ENCODE measurements at places on chromosomes 6 and 20.

DNA sequence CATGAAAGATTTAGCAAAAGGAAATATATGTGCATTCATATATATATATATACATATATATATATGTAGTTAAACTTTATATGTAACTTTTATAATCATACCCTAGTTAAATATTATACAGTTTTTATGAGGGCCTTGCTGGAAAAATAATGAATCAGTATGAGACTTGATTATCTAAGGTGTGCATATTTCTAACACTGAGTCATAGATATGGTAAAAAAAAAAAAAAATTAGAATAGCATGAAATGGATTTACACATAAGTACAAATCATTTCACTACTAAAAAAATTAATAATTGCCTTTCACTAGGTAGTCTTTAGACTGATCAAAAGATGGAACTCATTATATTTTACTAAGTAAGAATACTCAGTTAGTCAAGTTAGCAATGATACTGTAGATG is 51.3 kb upstream of the DST start:
- DNase-seq, result no peak

GRCh38 chr6:27375613-27376079 is 12.9 kb upstream of the ZNF391 start:
- no peak for DNase-seq

DNA sequence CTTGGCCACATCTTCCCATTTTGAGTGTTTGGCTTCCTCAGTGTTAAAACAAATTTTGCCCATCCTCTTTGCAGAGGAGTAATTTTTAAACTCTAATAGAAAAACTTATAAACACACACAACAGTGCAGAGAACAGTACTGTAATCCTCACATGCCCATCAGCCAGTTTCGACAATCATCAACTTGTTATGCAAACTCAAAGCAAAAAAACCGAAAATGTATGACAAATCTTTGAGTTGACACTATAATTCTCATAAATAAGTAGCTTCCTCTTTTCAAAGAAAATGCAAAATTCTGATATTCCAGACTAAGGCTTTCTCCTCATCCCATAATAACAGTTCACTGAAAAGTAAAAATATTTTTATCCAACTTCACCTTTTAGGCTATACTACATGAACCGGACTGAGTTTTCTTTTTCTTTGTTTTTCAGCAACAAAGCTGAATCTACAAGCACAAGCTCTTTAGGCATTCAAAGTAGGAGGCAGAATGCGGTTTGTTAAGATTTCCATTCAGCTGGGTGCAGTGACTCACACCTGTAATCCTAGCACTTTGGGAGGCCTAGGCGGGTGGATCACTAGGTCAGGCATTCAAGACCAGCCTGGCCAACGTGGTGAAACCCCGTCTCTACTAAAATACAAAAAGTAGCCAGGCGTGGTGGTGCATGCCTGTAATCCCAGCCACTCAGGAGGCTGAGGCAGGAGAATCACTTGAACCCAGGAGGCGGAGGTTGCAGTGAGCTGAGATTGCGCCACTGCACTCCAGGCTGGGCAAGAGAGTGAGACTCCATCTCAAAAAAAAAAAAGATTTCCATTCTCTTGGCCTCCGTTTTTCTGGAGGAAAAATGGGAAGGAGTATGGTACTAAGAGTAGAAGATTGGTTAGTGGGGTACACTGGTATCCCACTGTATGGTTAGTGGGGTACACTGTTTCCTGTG is 74.8 kb downstream of the GCNT2 start:
- no peak for DNase-seq

DNA sequence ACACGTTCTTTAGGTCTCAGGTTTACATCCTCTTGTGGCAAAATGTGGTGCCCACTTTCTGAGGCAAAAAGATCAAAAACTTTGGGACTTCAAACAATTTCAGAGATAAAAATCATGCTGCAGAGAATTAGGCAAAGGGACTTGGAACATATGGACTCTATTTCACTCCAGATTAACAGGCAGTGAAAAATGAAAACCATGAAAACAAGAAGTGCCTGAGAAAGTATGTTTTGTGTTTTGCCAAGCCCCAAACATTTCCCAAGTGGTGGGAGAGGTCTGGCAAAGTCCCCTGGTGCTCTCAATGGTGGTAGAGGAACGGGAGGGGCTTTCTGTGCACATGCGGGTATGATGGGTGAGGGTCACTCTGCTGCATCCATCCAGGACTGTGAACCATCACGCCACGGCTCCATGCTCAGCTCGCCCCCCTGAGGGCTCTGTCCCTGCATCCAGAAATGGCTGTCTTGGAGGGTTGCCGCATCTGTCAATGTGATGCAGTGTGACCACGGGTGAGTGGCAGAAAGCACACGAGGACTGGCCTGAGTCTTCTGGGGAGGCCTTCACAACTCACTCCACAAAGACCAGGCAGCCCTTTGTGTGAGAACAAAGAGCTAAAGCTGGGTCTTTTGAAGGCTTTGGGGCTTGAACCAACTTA is 43.2 kb upstream of the TBC1D7 start:
- DNase-seq, result no peak

DNA sequence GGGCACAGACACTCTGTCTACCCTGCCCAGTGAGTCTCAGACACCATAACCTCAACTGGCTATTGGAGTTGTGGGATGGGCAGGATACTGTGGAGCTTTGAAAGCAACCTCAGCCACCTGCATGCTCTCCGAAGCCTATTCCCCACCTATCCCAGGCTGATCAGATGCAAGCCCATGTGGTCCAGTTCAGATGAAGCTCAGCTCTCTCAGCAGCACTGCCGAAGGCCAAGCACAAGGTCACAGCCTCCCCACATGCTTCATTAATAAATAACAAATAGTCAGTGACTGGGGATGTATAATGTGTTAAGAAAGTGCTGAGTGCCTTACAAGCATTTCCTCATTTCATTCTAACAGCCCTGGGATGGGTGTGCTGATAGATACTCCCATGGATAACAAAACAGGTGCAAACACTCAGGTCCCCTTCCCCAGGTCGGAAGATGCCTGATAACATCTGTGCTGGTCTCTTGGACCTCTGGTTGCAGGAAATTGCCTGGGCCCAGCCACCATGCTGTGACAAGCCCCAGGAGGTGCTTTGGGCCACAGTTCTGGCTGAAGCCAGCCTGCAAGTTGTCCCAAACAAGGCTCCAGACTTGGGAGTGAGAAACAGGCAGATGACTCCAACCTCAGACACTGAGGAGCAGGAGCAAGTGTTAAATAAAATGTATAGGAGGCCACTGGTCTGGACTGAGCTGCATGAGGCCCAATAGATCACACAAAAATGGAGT is 3.7 kb downstream of the ACSS1 start:
- no peak for DNase-seq

DNA sequence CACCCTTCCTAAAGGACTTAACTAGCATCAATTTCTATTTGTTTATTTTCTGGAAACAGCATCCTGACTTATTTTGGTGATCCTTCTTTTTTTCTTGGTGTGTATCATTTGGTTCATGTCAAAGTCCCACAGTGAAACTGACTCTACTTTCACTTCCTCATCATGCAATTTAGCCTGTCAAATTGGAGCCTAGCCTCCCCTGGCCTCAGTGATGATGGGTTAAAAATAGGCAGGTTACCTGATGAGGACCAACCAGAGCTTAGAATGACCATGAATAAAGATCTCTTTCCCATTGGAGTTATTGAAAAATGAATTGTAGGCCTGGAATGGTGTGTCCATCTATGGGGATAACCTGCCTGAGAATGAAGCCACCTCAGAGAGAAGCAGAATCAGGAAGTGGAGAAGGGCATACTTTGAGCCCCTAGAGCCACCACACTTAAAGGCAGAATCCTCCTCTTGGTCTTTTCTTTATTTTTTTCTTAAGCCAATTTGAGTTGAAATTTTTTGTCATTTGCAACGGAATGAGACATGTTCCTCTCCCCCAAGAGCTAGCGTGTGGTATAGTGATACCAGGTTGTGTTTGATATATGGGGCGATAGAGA is 105.6 kb downstream of the BTBD3 start:
- DNase-seq, result no peak

- DNase-seq, result no peak
Observed at GRCh38 chr6:15949982-15950381, 178.9 kb upstream of the MYLIP start.

DNA sequence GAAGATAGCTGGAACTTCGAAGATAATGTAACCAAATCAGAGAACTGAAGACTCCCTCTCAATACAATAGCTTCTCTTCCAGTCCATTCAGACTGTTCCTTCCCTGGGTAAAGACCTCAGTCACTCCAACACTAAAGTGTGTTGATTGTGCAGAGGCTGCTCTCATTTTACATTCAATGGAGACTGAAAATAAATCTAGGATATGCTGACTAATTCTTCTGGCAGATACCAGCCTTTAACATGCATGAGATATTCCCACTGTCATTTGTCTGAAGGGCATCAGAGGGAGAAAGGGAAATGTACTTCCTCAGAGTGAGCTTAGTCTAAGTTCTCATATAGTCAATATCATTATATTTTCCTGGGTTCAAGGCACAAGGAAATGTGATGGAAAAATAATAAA is 166.4 kb upstream of the IRAK1BP1 start:
- no peak for DNase-seq

GRCh38 chr20:9140162-9140760 is 71.4 kb downstream of the PLCB4 start:
- no peak for DNase-seq

DNA sequence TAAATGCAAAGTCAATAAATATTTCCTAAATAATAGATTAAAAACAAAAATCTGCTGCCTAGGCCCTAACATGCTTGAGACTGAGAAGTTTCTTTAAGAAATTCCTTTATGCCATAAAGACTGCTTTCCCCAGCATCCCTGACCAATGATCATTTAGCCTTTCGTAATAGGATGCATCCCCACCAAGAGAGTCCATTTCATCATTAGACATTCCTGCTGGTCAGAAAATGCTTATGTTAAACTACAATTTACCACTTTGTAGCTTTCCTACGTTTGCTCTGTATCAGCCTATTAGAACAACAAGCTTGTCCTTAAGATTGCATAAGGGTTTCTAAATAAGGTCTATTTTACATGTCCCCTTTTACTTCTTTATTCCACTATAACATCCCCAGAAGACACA is 59.8 kb upstream of the HSF2 start:
- DNase-seq, result no peak

DNA sequence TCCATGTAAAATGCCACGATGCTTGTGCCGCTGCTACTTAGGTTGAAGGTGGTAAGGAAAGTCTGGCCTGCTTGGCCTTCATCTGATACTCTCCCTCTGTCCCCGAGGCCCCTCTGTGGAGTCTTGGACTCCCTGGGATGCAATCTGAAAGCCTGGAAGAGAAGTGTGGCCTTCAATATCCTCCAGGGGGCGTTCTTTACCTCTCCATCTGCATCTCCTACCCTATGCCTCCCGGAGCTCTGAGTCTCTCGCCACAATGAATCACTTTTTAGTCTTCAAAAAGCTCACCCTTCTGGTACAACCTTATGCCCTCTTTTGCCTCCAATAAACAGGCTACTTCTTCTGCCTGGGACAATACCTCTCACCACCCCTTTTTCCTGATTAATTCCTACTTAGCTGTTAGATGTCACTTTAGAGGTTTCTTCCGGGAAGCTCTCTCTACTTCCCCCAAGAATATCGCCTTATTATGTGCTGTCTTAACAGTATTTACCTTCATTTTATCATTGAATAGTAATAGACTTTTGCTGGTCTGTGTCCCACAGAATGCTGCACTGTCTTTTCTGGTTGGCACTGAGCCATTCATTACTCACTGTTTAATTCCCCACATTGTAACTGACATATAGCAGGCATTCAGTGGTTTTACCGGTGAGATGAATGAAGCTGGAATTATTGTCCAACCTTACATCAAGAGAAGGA is 13.9 kb upstream of the ATG5 start:
- DNase-seq, result peak; percentile 13

DNA sequence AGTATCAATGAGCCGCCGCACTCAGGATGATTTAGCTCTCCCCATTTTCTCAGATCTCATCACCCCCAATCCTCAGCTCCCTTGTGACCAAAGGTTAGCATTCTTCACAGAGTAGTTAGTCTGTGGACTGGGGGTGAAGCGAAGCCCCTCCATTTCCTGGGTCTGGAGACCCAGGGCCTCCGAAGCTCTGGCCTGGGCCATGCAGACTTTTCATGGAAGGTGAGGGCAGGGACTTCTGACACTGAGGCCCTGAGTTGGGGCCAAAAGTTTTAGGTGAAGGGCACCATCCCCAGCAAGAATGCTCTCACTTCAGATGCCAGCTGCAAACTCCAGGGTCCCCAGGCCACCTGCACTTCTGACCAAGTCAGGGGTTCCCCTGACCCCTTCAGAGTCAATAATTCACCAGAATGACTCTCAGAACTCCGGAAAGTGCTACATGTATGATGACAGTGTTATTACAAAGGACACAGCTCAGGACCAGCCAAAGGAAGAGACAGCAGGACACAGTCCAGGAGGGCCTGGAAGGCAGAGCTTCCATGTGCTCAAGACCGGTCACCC is 65.7 kb upstream of the DUSP22 start:
- no peak for DNase-seq

- no peak for DNase-seq
Observed at GRCh38 chr20:1685304-1686052, 27.9 kb upstream of the SIRPG start.

- peak; percentile 28 for DNase-seq
Observed at GRCh38 chr20:19692685-19693119, 65.4 kb upstream of the RIN2 start.

DNA sequence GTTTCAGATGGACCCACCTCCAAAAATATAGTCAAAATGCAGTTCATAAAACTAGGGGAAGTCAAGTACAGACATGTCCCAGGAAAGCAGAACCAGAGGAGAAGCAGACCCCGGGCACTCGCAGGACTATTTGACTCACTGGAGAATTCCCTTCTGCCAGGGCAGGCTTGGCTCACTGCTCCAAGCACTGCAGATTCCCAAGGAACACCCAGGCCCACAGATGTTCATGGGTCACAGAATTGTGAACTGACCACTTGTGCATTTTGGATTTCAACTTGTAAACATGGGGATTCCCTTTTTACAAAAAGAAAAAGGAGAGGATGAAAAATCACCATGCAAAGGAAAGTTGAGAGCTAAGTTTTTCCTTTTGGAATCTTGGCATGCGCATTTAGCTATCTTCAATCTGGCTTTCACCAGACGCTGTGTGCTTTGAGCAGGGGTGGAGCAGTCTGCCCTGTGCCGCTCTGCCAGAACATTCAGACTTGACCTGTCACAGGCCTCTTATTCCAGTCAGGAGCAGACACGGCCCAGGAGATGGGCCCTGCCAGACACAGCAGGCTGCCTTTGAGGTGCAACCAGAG is 237.5 kb upstream of the TAB2 start:
- no peak for DNase-seq

GRCh38 chr6:24357336-24358218 is at the start of gene DCDC2:
Gene DCDC2 (minus strand): TSS chr6:24358059. CDS start chr6:24357750, 309 bp downstream.
- DNase-seq, result no peak

DNA sequence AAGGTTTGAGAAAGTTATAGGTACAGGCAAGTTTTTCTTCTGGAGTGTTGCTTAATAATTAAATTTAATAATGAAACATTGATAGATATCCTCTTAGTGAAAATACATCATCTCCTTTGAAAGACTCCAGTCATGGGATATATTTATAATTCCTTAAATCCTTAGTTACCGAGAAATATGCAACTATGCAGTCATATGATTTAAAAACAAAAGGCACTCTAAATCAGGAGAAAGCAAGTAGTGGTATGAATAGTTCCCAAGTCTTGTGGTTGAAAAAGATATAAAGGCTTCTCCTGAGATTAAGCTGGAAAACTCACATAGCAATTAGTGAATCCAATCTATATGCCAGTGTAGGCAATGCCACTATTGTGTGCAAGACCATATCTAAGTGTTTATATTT is 475.4 kb downstream of the EYS start:
- DNase-seq, result no peak

Measured in stimulated activated CD8-positive, alpha-beta memory T cell treated with anti-CD3 and anti-CD28 coated beads, Interleukin-12 subunit alpha, Interleukin-12 subunit beta, amount 100 ng/mL, for 1 hour (primary cell).